ENCODE measurements at places on chromosomes 16 and 17. TPM values are rescaled to one million over a fixed set of nuclear protein-coding genes. Genes with fewer than 3 reads are reported as not detected.
A peak's percentile ranks its signal among the peaks of the same experiment; 100 is the strongest.

DNA sequence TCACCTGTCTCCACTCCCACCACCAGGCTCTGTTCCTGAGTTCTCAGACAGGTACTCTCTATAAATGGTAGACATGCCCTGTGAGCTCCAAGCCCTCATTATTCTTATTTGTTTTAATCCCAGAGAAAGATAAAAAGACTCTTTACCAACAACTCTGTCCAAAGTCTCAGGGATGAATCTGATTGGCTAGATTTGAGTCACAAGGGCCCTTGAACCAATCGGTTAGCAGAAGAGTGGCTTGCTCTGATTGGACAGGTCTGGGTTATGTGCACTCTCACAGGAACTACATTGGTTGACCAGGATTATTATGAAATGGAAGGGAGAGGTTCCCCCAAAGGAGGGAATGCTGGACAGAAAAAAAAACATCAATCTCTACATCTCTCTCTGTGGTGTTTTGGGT, 7.5 kb downstream of the COTL1 start:
- no peak for DNase-seq

- no peak for DNase-seq
These were observed 492 bp upstream of the CAMTA2 start for GRCh38 chr17:4987767-4988567.

DNA sequence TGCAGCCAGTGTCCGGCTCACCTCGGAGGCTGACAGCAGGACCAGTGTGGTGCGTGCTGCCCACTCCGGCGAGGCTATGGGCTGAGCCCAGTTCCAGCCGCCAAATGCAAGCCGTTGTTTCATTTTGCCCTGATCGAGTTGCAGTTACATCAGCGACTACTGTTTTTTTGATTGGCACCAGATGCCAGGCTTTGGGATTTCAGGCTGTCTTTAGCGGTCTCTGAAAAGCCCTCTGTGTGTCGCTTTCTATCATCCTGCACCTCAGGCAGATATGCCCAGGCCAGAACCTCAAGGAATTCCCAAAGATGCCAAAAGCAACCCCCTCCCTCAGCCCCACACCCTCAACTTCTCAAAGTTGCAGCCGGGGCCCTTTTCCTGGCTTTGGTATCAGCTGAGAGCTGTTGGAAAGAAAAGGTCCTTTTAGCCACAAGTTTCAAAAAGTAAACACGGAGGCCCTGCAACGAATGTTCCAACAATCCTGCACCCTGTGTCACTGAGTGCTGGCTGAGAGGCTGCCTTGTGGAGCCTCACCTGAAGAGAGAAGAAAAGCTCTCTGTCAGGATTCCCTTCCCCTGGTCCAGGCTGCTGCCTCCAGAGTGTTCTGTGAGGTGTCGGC, 58.9 kb downstream of the WWP2 start:
- no peak for DNase-seq

- DNase-seq: no peak
These were observed 8.6 kb upstream of the CHST6 start for GRCh38 chr16:75503801-75504200.

DNA sequence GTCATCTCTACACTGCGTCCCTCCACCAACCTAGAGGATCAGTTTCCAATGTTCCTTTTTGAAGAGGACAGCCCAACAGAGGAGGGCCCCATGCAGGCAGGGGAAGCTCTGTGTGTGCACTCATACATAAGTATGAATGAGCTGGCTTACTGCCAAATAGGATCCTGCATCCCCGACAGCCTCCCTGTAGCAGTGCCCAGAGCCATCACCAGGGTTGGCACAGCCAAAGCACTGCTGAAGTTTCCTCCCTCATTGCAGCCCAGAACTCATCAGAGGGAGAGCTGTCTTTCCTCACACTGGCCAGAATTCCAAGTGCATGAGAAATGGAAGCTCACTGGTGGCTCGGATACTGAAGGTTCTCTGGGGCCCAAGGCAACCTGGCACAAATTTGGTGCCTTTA, 114.4 kb downstream of the ASIC2 start:
- DNase-seq: no peak

DNA sequence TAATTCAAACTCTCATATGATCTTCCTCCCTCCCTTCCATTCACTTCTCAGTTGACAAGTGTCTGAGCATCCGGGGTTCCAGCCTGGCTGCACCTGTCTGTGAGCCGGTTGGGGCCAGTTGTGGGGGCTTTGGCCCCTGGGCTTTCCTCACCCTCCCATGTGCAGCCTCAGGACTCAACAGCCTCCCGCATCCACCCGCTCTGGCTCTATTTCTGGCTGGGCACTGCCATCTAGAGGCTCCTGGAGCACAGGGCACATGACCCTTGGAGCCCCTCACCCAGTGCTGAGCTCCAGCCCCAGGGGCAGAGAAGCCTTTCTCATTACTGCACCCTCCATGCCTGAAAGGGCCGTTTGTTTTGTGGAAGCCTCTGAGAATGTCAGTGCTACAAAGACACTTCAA, 43.3 kb downstream of the HAPSTR1 start:
- DNase-seq: peak; percentile 66

- no peak for DNase-seq
These were observed at the start of gene CACNA1H for GRCh38 chr16:1152651-1153259. TSS of gene CACNA1H (plus strand) at chr16:1153106. CDS start at chr16:1153738, 632 bp downstream.

- DNase-seq: no peak
These were observed 19.8 kb downstream of the ZNF385C start for GRCh38 chr17:42078396-42079043.

GRCh38 chr16:88577166-88577565, 7.0 kb downstream of the ZC3H18 start:
- no peak for DNase-seq

DNA sequence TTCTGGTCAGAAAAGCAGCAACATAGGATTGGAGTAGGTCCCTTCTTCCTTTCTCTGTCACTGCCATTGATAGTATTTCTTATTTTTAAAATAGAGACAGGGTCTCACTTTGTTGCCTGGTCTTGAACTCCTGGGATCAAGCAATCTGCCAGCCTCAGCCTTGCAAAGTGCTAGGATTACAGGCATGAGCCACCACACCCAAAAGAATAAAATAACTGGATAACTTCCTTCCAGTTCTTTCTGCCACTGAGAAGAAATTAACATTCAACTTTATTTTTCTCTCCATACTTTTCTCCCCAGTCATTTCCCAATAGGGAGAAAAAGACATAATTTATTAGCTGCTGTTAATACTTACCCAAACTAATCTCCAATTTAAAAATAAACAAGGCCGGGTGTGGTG, 91.9 kb upstream of the MED13 start:
- no peak for DNase-seq

DNA sequence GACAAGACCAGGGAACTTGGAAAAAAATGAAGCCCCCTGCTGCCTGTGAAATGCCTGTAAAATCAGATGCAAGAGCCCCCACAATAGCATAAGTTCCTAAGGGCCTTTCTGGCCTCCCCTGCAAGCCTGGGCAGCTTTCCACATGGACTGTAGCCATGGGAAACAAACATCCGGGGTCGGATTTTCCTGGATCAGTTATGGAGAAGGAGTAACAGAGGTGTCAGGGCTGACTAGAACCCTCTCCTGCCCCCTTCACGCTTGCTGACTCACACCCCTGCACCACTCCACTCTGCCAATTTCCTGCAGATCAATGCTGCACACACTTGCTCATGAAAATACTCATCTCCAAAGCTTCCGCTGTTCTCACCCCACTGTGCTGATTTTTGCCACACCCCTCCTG, 258.6 kb downstream of the CBLN1 start:
- DNase-seq: peak; percentile 89

DNA sequence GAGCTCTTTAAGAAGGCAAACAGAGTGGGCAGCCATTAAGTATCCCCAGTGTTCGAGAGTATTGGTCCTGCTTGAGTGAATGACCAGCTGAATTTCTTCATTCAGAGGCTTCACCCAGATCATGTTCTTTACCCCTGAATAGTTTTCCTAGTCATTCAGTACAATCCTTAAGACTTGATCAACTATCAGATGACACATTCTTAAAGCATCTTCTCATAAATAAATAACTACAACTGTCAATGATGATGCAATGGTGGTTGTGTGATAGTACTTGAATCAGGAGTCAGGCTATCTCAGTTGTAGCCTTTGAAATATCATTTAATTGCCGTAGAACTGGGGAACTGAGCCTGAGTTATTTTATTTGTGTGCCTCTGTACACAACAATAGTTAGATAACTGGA, 416.8 kb upstream of the CCL2 start:
- no peak for DNase-seq

- no peak for DNase-seq
These were observed 6.3 kb downstream of the ZNF267 start for GRCh38 chr16:31879937-31880321.

DNA sequence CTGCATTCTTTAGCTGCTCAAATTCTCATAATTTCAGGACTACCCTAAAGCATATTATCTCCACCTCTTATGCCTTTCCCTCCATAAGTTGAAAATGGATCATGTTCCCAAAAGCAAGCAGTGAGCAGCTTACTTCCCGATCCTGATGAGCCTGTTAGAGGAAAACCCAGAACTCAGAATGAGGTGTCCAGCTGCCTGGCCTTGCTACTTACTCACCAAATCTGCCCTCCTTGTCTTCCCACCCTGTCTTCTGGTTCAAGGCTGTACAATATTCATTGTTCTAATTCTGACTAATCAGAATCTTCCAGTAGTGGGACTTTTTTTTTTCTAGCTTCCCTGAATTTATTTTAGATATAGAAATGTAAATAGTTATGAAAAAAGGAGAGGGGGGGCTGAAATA, 10.8 kb downstream of the LYRM1 start:
- DNase-seq: peak; percentile 75

- peak; percentile 23 for DNase-seq
These were observed 73.0 kb downstream of the ABCC6 start for GRCh38 chr16:16150117-16150877.

GRCh38 chr16:21263640-21264570, 14.2 kb downstream of the CRYM start:
- no peak for DNase-seq

- DNase-seq: no peak
These were observed 431.2 kb downstream of the SLC39A11 start for GRCh38 chr17:72661116-72661944.

The WNT3 gene
- total RNA-seq: 5.0 TPM

All from M059J (cell line).